Psoas muscle (tissue), 8 donors: ENCODE measurements at places on chromosomes 2 and 18. TPM values are rescaled to one million over a fixed set of nuclear protein-coding genes. Genes with fewer than 3 reads are reported as not detected.

DNA sequence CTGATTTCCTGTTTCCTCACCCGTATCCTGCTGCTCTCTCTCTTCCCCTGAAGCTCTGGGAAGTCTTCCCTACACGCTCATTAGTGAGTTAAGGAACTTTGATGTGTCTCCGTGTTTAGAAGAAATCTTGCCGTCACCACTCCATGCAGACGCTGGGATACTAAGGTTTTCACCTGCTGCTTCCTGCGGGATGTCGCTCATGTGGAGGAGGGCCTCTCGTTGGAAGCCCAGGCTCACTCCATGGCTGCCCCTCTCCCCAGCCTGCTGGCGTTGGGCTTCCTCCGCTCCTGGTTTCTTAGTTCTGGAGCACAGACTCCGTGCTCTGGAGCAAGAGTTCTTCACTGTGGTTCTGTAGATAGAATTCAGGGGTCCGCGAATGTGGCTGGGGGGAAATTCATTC, 326.3 kb downstream of the GBX2 start:
- H3K36me3 ChIP-seq, result no peaks in the 10 kb centered on the region
- H3K4me1 ChIP-seq, result no peaks in the 10 kb centered on the region
- DNase-seq, result no peak
- H3K27ac ChIP-seq, result no peak overlapping the region
- H3K27me3 ChIP-seq, result no peaks in the 10 kb centered on the region

Gene C2orf66
- total RNA-seq, result not detected

Gene POLE4
- 96.6 TPM for total RNA-seq

DNA sequence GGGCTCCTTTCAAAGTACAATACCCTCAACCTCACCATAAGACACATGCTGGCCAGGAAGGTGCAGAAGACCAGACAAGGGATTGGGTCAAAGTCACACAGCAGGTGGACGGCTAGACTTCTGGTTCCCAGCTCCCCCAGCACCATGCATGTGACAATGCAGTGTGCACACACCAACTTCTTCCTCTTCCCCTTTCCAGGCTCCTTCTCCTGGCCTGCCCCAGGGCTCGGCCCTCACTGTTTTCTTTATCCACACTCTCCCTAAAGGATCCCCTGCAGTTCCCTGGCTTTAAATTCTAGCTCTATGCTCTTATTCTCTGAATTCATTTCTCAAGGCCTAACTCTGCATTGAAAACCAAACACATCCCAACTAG, 82.3 kb downstream of the LOXHD1 start:
- H3K27me3 ChIP-seq, result no peaks in the 10 kb centered on the region
- H3K27ac ChIP-seq, result no peak overlapping the region
- DNase-seq, result no peak
- no peaks in the 10 kb centered on the region for H3K4me1 ChIP-seq

DNA sequence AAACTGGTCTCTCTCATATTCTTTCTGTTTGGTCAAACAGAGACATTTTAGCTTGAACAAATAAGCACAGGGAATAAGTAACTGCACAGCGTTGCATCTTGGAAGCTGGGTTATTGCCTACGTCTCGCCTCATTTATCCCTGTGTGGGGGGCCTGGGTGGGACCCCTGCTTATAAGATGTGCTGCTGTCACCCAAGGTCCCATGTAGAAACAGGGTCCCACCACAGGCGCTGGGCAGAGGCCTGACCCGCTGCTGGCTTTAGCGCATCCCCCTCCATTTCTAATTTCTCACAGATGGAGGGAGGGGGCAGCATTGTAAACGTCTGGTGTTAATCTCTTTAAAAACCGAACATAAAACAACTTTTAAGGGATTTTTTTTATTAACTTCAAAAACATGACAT, 207.8 kb downstream of the HDAC4 start:
- no peak overlapping the region for H3K4me3 ChIP-seq
- no peak for DNase-seq
- peaks cover 38% of the 10 kb centered on the region for H3K4me1 ChIP-seq
- peaks cover 60% of the 10 kb centered on the region for H3K36me3 ChIP-seq
- H3K27ac ChIP-seq, result peak overlapping the region; percentile 41

Gene SLC9A4
- 0.08 TPM for total RNA-seq

DNA sequence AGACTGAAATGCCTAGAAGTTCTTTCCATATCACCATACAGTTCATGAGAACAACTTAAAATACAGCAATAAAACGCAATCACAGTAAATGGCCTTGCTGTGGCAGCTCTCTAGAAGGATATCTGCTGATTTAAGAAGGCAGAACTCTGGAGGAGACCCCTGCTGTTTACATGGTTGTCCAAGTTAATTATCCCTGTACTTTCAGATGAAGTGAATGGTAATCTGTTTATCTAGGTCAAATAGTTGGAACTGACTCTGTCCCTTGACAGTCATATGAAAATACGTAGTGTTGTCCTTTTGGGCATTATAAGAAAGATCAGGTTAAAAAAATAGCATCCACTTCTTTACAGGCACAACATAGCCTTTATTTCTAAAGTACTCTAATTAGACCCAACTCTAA, 115.6 kb downstream of the COLEC12 start:
- H3K27me3 ChIP-seq, result no peaks in the 10 kb centered on the region
- DNase-seq, result no peak
- H3K4me3 ChIP-seq, result no peak overlapping the region
- no peaks in the 10 kb centered on the region for H3K36me3 ChIP-seq
- H3K4me1 ChIP-seq, result no peaks in the 10 kb centered on the region
- H3K27ac ChIP-seq, result no peak overlapping the region

DNA sequence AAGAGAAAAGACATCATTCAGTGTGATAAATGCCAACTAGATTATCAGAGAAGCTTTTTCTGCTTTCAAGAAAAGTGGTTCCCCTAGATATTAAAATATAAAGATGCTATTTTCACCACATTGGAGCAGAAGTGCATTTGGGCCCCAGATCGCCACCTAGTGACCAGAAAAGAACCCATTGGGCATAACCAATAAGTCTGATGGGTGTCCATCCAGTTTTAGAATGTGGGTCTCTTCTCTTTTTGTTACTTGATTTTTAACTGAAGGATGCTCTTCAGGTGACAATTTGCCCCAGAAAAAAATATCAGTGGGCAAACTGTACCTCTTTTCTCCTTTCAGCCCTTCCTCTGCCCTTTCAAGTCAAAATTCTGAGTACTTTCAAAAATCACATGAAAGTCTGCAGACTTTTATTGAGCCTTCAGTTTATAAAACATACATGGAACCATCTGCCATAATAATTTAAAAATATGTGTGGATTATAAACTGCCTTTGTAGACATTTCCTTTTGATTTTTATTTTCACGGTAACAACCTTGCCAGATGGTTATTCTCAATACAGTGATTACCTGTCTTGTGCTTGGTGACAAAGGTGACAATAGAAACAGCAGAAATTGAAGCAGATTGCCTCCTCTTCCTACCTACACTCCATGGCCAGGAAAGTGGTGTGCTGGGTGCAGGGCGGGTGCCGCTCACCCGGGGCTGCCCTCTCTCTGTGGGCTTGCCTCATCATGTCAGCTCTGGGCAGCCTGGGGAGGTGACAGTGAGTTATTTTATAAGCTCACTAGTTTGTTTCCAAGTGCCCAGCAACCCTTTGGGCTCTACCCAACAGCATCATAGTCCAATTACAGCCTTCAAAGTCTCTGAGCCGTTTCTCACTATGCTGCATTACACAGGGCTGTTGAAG, 124.5 kb downstream of the DCDC2C start:
- no peak overlapping the region for H3K4me3 ChIP-seq
- H3K27me3 ChIP-seq, result no peaks in the 10 kb centered on the region
- no peak for DNase-seq
- no peak overlapping the region for H3K27ac ChIP-seq
- H3K4me1 ChIP-seq, result no peaks in the 10 kb centered on the region
- no peaks in the 10 kb centered on the region for H3K36me3 ChIP-seq
